Epithelial cell of prostate (primary cell): ENCODE measurements at places on chromosomes 4 and X.

DNA sequence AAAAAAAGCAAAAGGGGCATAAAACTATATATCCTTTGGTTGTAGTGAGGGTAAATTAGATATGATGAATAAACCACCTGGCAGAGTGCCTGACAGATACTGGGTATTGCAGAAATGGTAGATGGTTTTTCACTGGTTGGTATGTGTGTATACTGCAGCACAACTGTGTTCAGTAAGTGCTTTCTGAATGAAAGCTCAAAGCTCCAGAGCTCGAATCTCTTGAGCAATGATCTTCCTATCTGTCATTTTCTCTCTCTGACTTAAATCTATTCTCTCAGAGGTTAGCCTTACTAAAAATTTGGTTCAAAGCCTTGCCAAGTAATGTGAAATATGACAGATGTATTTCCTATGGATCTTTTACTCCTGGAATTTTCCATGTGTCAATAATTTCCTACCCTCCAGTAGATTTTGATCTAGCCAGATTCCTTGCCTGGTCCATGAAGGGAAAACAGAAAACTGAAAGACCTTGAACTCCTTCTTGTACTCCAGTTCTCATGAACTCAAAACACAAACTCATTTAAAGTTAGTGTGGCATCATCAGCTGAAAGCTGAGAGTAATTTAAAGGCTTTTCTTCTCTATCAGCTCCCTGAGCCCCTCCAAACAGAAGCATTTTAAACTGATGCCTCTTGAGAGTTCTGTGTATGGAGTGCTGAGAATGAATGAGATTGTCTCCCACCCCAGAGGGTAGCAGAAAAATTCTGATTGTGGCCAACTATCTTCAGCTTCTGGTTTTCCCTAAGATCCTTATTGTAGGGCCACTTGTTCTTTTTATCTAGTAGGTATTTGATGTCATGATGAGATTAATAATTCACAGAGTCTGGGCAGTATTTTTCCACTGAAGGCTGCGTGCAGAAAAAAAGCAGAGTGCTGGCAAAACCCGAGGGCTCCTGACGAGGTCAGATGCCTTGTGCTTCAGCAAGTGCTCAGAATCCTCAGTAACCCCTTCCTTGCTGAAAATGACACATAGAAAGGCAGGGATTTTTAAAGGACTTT lies 363.4 kb upstream of the BOD1L1 start:
- no peak for DNase-seq

DNA sequence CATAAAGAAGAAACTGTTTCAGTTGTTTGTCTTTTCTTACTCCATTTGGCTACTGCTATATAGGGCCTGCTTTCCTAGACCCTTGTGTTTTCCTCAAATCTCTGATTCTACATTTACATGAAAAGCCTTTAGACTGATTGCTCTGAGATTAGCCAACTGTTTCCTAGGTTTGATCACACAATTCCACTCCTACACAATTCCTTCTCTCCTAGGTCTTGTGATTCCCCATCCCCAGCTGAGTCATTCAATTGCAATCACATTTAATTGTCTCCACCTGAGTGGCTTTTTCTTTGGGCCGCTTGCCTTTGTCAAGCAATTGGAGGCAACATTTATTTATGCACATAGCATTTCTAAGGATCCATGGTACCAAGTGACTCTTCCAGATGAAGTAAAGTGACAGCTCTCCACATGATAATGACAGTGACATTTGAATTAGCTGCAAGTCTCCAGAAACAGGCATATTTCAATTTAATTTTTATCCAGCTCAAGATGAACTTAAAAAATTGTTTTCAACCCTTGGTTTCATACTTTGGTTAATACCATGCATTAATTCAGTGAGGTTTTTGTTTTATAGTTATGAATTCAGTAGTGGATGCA lies 35.8 kb downstream of the ATXN3L start:
- peak; percentile 16 for DNase-seq

DNA sequence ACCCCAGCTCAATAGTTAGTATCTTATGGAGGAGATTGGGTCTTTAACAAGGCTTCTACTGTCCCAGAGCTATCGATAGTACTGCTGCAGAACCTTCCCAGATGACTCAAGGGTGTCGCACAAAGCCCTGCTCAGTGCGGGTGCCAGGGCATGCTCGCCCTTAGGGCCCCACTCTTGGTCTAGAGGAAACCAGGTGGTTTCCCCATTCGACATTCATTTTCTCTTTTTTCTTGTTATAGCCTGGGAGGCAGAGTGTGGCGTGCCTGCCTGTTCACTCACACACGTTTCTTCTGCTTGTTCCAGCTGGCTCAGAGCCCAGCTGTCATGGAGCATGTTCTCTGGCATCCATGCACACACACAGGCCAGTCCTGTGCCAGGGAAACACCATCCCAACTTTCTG lies 144.5 kb downstream of the SMIM20 start:
- peak; percentile 63 for DNase-seq

- no peak for DNase-seq
Measured at GRCh38 chr4:143599827-143600226, 86.3 kb downstream of the SMARCA5 start.
